Glutamatergic neuron (in vitro differentiated cells): ENCODE measurements at places on chromosomes 4 and X.

GRCh38 chr4:98467627-98468072 is 190.8 kb downstream of the TSPAN5 start:
- peak; percentile 65 for DNase-seq

GRCh38 chr4:140757232-140757630 is 1.0 kb upstream of the TBC1D9 start:
- DNase-seq: no peak

DNA sequence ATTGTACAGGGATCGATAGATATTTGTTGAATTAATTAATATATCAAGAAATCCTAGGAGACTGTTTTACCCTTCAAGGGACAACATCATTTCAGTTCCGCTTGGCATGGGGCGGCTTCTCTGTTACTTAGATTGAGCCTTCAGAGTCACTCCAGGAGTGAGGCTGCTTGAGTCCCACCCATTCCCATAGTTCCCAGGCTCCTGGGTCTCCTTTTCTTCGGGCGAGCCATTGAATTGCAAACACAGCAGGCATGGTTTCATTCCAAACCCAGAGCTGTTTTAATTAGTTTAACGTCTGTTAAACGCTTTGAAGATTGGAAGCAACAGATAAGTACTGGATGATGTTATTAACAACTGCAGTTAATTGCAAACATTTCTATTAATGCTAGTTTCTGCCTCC is 571 bp upstream of the EDA start:
- no peak for DNase-seq

GRCh38 chr4:106809076-106809475 is 227.0 kb downstream of the DKK2 start:
- no peak for DNase-seq

DNA sequence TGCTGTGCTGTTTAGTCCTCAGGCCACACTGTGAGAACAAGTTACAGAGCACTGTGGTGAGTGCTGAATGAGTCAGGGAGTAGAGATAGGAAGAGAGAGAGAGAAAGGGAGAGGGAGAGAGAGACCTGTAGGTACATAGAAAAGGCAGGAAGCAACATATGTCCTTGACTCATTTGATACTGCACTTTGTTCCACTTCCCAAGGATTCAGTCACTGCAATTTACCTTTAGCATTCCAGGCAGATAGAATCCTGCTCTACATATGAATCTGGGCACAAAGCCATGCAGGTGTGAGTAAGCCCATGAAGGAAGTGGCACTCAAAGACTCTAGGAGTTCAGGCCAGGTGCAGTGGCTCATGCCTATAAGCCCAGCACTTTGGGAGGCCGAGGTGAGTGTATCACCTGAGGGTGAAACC is 1.0 kb upstream of the DAPP1 start:
- DNase-seq: no peak

DNA sequence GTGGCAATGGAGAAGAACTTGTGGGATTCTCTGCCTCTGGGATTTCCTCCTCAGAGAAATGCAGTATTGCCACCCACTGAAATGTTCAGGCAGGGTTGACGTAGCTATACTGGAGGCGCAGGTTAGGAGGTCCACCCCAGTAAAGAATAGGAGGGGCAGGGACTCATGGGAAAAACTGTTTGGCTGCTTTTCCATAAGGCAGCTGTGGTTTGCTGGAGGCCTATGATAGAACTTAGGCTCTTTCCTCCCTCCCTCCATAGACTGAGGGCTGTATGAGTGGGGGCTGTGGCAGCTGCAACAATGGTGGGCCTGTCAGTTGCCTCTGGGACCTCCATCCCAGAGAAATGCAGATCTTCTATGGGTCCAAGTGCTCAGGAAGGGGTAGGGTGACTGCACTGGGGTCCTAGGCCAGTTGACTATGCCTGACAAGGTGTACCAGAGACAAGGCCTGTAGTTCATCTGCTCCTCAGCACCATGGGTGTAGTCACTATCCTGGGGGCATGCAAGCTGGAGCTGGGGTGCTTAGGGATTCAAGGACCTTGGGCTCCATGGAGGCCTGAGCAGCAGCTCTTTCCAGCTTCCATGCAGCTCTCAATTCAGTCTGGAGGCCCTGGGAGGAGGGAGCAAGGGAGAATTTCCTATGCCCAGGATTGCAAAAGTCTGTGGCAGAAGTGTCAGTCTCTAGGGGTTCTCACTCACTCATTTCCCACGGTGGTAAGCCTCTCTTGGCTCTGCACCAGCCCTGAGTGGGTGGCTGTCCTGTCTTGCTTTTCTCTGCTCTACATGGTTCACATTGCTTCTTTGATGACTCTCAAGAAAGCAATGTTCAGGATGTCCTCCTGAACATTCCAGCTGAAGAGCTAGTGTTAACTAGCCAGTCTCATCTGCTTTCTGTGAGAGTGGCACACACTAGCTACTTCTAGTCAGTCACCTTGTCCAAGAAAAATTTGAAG is 353.0 kb downstream of the IDS start:
- DNase-seq: no peak

DNA sequence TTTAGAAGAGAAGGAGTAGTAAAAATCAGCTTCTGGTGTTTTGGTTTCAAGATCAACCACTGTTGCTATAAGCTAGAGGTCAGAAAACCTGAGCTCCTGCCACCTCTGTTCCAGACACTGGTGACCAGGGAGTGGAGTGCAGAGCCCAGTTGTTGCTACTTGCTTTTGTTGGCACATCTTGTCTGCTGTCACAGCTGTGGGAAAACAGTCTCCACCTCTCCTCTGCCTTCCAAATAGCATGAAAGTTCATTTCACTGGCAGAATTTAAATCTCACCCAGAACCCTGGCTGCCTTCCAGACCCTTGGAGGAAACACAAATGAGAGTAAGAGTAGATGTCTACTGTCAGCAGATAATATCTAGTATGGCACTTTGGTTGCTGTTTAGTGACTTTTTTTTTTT is 297.5 kb upstream of the KLF3 start:
- DNase-seq: no peak

DNA sequence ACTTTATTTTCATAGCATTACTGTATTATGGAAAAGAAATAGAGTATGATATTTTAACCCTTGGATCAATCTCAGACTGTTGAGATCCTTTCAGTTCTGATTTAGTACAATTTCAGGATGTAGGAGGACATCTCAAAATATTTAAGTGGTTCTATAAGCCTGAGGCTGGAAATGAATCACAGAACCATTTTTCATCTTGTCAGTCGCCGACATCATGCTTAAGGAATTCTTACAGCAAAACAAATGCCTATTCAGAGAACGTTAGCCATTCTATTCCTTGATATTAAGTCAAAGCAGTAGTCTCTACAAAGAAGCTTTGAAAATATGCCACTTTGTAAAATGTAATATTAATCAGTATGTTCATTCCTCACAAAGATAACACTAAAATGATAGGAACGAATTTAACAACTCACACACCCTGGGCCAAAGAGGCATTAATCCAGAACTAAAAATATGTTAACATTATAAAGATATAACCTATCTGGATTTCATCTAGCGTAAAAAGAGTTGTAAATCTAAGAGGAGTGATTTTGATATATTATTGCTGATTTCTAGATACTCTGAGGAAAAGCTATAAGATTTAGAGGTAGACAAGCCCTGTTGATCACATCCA is 152.0 kb downstream of the GASK1B start:
- no peak for DNase-seq

GRCh38 chrX:68411729-68412128 is 21.6 kb downstream of the OPHN1 start:
- no peak for DNase-seq

- no peak for DNase-seq
Measured at GRCh38 chr4:186904101-186904500, 180.4 kb upstream of the FAT1 start.

DNA sequence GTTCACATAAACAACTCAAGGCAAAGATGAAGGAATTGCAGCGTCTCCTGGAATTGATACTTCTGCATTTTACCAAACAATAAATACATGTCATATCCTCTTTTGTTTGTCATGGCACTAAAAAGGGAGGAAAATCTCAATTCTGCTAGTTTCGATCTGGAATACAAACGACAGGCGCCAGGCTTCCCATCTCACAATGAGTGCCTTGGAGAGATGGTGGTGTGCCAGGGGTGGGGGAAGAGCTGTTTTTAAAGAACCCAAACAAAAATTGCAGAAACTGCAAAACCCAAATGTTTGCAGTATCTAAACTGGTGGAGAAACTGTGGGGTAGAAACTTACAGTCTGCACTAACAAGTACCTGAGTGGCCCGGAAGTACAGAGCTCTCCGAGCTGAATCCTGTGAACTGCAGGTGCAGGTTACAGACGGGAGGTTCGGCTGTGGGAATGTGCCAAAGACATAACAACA is 53.0 kb upstream of the KLF3 start:
- DNase-seq: no peak

GRCh38 chrX:97790850-97791249 is 907.1 kb downstream of the RPA4 start:
- no peak for DNase-seq

- no peak for DNase-seq
Measured at GRCh38 chr4:123020285-123020684, 97.9 kb upstream of the NUDT6 start.

GRCh38 chr4:79177388-79177787 is 148.5 kb downstream of the NAA11 start:
- DNase-seq: no peak

GRCh38 chr4:85774000-85774399 is 299.1 kb downstream of the ARHGAP24 start:
- no peak for DNase-seq

DNA sequence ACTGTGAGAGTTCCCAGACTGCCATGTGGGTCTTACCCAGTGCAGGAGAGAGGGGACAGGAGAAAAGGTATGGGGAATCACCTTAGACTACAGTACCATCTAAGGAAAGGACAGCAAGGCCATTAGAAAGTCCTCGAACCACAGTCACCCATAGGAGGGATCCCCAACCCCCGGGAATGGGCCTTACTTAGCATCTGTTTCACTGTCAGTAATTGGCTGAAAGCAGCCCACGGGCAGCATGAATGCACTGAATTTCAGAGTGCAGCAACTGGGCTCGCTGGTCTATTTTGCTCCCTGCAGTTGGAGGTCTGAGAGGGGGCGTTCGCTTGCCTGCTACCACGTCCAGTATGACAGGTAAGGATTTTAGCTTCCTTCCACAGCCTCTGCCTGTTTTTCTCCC is 50.4 kb upstream of the KLHL8 start:
- DNase-seq: peak; percentile 17
